Progenitor cell of endocrine pancreas (in vitro differentiated cells): ENCODE measurements at places on chromosomes 1 and 21. TPM values are rescaled to one million over a fixed set of nuclear protein-coding genes. Genes with fewer than 3 reads are reported as not detected.

DNA sequence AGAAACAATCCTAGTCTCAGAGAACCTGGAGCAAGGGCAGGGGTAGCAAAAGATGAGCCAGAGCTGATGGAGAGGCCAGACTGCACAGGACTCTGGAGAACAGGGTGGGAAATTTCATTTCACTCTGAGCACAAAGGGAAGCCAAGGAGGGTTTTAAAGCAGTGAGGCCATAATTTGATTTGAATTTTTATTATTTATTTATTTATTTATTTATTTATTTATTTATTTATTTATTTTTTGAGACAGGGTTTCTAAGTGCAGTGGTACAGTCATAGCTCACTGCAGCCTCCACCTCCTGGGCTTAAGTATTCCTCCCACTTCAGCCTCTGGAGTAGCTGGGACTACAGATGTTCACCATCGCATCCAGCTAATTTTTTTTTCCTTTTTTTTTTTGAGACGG is 45.1 kb downstream of the MT1HL1 start:
- no peak for DNase-seq

The SPRR2F gene
- total RNA-seq, result 1.7 and 4.0 TPM in 2 replicates

DNA sequence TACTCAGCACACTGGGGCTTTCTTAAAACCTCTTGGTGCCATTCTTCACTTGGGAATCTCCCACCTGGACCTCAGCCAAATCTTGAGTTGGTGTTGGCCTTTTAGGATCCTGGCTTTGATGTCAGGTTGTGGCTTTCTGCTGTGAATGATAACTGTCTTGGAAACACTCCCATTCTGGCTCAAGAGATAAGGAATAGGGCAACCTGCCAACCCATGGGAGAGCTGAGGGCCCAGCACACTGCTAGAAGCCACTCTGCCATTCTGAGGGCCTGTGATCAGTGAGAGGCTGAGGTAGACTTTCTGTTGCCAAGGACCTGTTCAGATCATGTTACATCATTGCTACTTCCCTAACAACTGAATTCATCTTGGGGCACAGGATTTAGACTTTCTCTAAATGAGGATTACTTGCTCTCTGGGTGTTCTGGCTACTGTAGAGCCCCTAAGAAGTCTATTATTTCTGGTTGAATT is 45.8 kb downstream of the TTC39A start:
- DNase-seq, result no peak

DNA sequence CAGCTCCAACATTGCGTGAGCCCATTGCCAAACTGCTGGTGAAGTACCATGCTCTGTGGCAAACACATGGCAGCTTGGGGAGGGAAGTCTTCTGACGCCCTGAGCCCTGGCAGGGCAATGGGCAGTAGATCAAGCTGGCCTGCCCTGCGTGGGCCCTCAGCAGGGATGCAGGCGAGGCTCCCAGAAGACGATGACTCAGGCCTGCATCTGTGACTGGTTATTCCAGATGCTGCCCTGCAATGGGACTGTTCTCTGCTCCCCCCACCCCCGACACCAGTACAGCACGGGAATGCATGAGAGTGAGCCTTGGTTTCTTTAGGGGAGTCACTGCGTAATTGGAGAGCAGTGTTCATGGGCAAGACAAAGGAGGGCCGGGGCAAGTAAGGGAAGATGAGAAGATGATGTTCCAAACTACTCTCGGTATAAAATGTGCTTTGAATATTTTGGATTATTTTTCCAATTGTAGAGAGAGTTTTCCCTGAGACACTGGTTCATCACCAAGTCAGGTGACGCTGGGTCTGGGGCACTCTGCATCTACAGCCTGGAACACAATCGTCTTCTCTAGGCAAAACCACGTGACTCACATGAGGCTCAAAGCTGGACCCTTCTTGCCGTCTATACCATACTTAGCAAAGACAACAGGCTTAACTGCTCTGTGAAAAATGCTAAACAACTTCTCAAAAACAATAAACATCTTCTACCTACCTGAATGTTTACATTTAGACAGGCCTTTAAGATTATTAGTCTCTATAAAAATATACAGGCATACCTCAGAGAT is 9.0 kb upstream of the C1orf198 start:
- DNase-seq, result no peak

The BSND gene
- total RNA-seq, result not detected in 2 replicates
